ENCODE measurements at places on chromosomes 3 and 15.

DNA sequence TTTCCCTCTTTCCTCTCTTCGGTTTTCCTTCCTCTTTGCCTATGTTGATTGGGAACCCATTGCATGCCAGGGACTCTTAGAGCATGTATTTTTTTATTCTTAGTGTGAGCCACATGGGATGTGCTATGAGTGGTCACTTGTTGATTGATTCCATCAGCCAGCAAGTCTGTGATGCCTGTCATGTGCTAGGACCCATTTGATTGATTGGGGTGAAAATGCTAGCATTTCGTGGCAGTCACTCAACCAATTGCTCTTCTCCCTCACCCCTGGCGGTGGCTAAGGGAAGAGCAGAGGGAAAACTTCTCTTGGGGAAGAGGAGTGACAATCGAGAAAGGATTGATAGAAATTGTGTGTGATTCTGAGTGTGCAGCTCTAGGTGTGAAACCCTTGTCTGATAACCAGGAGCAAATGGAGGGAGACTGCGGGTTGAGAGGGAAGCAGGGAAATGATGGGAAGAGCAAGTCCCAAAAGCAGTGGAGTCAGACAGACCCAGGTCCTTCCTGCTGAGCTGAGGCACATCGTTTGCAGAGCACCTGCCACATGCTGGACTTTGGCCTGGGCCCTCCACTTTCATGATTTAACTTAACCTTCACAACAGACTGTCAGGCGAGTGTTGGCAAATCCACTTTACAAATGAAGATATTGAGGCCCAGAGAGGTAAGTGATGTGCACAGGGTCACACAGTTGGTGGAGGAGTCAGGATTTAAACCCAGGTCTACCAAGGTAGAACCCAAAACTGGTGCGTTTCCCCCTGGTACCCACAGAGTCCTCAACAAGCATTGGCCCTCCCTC is 40.0 kb downstream of the SLC6A11 start:
- DNase-seq: no peak

DNA sequence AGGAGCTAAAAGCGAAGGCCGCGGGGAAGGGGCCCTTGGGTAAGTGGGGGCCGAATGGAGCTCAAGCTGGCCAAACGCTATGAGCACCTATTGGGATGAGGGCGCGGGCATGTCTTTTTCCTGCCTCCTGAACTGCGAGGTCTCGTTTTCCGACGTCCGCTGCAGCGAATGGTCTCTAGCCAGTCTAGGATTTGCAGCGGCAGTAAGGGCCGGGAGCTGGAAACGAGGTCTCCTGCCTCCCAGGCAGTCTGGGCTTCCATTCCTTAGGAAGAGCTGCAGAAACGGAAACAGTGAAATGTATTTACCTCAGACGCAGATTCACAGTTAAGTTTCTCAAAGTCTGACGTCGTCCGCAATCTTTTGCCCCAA is 517 bp downstream of the TMA7 start:
- peak; percentile 14 for DNase-seq

DNA sequence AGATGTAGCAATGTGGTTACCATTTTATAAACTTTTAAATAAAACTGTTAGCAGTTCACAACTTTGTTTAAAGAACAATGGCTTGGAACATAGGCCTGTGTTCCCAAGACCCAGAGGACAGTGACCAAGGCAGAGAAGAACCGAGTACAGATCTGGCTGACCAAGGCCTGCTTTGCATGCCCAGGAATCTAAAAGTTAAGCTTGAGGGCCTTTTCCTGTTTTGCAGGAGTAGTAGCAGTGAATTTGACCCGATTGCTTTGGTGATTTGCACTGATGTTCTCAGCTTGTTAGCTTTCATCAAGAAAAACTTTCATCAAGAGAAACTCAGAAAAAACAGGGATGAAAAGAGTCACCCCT is 9.9 kb downstream of the FILIP1L start:
- no peak for DNase-seq

GRCh38 chr3:9638155-9638554 is 11.2 kb upstream of the MTMR14 start:
- DNase-seq: no peak

DNA sequence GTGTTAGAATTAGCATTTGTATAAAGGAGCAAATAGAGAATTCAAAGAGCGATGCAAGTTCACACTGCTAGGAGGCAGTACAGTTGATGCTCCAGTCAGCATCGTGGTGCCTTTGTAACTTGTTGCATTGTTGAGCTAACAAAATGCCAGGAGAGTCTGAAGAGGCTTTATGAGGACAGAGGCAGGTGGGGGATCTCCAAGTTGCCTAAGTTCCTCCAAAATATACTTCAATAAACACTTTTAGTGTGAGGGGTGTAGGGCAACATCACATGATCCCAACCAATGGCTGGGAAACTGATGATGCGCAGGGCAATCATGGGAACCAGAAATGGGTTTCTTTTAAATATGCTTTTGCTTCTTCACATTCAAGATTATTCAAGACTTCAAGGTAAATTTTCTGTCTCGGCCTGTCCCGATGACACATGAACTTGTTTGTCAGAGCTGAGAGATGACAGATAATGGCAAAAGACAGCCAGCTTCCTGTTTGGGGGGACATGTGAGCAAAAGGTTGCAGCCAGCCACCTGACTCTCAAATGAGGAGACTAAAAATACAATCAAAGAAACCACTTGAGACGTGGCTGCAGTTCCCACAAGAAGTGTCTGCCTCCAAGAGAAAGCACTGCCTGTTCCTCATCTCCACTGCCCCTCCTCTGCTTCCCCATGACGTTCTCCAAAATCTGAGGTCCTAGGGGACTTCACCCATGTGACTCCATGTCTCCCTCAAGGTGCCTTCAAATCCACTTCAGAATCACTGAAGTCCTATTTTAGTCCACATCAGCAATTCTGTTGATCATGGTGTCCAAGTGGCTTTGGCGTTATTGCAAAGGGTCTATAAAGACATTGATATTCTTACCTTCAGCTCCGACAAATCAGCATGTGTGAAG is 39.3 kb downstream of the KLHL6 start:
- DNase-seq: no peak

DNA sequence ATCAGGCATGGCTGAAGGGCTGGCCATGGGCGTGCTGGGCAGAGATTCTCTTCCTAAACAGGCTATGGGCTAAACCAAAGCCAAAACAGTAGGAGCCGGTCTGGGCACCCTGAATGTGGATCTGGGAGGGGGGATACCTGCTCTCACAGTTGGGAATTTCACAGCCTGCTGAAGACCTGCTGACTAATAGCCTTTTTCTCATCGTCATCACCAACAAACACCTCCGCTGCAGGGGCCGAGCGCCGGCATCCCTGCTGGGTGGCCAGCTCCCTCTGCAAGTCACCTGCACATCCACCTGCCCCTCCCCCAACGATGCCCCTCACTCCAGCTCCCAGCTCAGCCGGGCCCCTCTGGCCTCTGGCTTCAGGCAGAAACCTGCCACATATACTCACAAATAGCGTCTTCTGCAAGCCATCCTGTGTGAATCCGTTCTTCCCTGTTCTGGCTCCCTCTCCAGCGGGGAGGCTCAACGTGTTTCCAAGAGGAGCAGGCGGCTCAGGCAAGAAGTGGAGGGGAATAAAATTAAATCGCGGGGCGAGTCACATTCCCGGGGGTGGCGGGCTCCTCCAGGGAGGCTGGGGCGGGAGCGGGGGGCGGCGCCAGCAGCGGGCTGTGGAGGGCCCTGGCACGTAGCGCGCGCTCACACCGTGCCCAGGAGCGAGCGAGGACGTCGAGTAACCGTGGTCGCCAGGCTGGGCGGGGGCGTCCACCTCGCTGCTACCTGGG is 466 bp downstream of the IQSEC1 start:
- peak; percentile 80 for DNase-seq

GRCh38 chr3:62873761-62874710 is 1.2 kb downstream of the CADPS start:
- peak; percentile 69 for DNase-seq

DNA sequence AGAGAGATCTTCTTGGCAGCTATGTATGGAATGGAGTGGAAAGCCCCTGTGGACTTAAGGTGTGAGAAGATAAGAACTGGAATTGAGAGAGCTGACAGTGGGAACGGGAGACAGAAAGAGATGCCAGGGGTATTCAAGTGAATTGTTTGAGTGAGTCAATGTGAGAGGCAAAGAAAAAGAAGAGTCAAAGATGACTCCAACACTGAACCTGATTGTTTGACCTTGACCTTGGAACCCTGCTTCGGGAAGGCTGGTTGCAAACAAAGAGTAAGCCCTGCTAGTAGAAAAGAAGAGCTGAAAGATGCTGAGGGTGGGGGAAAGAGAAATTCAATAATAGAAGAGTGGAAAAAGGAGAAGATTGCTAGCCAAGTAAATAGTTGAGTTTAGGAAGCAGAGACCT is 238.6 kb downstream of the BBX start:
- no peak for DNase-seq

DNA sequence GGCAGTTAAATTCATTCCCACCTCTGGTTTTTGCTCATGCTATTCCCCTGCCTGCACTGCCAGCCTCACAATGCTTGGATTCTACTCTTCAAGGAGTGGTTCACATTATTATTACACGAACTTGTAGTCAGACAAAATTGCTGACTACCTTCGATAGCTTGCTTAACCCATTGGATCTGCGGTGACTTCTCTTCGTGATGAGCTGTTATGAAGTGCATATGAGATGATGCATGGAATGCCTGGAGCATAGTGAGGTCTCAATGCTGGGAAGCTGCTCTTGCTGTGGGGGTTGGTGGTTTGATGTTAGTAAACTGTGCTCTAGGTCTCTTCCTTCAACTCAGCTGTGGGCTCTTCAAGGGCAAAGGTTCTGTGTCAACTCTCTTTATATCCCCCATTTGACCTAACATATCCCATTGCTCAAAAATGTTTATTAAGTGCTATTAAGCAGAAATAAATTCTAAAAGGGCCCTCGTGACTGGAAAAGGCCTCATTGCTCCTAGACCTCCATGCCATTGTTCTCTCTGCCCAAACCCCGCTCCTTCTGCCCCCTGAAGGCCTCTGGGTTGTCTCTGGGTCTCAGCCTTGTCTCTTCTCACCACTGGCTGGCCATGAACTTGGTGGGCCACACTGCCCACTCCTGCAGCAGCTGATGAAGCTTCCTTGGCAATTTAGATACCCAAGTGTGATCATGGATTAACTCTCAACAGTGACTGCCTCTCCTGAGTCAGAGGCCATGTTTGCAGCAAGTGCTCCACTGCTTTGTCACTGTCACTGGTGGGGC is 4.5 kb upstream of the SLCO2A1 start:
- no peak for DNase-seq
